ENCODE measurements at places on chromosomes 2 and 18.

- no peak for DNase-seq
These were observed 24.4 kb downstream of the CXCR4 start for GRCh38 chr2:136093583-136093982.

GRCh38 chr2:168884975-168885374 lies 5.3 kb downstream of the SPC25 start:
- DNase-seq = no peak

- no peak for DNase-seq
These were observed 1.4 kb upstream of the MBP start for GRCh38 chr18:77133835-77134496.

DNA sequence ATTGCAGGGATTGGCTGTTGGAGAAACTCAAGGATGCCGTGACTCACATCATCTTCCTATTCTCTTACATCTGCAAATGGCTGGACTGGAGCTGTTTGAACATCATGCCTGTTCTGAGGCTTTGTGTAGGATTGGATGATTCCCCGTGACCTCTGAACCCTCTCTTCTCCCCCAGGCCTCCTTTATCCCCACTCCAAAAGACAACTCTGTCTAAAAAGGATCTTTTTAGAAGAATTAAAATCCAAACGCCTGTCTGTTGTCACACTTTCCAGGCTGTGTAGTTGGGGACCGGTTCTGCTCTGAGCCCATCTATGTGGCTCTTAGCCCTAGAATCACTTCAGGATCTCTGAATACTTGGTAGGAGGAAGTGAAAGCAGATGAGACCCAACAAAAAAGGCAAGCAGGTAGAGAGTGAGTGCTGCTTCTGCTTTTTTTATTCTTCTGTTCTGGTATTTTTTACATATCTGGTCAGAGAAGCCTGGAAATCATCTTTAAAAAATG lies 565 bp downstream of the SP140 start:
- no peak for DNase-seq

DNA sequence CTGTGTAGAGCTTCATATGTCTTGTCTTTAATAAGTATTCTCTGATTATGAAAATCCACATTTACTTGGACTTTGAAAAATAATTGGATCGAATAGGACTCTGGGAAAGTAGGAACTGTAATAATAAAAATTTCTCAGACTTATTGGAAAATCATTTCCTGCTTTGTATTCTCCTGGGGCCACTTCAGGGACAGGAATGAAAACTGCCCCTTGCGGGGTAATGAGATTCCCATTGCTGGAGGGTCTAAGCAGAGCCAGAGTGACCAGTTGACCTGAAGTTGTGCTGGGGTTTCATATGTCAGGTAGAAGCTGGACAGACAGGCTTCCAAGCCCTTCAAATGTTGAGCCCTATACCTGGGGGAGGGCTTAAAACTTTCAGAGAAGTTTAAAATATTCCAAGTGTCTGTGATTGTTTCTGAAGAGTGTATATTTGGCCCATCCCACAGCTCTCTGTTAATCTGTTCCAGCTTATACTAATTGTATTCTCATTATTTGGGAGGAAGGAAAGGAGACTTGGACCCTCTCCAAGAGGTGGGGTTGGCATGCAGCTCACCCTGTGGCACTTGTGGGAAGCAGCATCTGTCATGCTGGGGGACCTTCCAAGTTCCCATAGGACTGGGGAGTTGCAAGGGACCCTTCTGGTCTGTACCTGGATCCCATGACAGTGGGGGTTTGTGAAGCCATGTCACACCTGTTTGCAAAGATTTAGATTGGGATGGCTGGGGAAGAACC lies 268.7 kb upstream of the ATP5MC3 start:
- DNase-seq = no peak

DNA sequence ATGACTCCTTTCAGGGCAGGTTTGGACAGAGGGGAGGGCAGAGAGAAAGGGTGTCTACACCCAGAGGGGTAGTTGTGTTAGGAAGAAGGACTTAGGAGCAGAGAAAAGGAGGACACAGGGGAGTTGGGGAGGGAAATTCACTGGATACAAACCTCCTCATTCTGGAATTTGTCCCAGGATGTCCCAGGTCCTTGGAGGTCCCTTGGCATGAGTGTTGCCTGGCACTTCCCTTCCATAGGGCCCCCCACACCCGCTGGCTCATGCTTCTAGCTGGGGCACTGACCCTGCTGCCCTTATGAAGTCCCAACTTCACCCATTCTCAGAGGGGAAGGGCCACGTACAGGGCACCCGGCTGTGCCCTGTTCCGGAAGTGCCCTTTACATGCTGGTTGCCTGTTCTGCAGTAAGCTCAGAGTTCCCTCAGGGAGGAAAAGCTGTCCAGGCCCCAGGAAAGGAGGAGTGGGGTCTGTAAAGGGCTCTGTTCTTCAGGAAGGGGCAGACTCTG lies 93.6 kb upstream of the SMAD2 start:
- no peak for DNase-seq

DNA sequence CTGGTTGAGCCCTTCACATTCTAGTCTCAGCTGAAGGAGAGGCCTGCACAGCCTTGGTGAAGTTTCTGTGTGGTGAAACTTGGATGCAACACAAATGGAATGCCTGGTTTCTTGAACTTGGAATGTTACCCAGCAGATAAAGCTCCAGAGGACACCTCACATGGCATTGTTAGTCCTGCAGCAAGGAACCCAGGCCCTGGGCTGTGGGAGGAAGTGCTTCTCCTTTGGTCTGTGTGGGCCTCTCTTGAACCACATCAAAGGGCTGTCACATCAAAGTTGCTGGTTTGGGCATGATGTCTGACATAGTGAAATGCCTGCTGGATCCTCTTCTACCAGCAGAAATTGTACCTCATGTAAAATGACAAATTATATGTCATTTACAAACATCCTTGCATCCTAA lies 198.5 kb downstream of the FHOD3 start:
- no peak for DNase-seq

DNA sequence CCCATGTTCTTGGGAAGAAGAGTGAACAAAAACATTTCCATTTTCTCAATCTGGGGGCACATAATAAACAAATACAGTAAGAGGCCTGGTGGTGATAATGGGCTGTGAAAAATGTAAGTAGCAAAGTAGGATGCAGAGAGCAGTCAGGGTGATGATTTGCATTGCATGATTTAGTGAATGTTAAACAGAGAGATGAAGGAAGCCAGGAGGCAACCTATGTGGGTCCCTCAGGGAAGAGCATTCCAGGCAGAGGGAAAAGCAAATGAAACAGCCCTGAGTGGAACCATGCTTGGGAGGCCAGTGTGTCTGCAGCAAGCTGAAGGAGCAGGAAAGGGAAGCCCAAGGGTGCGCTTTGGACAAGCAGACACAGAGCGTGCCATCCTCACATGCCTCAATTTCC lies 5.4 kb downstream of the VIT start:
- no peak for DNase-seq

DNA sequence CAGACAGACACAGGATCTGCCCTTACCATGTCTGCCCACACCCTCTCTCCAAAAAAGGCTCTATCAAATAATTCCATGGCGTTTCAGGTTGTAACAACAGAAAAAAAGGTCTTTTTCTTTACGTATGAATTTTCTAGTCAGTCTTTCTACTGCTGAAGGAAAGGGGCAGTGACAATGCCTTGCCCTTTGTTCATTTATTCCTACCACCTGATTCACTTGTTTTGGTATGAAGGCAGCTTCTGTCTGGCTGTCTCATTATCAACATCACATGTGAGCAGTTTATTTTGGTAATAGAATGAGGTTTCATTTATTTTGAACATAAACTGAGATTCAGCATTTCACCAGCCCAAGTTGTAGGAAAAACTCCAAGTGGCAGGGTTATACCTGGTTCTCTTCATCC lies 94.3 kb upstream of the KLF7 start:
- no peak for DNase-seq

DNA sequence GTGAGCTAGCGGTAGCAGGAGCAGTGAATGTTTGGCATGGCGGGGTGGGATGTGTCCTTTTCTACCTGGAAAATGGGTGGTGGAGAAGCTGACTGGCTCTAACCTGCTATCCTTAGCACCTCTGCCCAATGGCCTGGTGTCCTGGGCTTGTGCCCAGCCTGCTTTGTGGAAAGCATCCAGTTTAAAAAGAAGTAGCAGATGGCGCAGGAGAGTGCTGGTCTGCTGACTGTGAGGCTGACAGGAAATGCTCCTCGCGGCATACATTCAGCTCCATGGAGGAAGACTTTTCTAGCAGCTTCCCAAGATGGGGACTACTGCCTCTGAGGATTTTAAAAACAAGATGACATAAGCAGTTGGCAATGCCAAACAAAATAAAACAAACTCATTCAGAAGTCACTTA lies 56.2 kb upstream of the LYPD6B start:
- DNase-seq = no peak

DNA sequence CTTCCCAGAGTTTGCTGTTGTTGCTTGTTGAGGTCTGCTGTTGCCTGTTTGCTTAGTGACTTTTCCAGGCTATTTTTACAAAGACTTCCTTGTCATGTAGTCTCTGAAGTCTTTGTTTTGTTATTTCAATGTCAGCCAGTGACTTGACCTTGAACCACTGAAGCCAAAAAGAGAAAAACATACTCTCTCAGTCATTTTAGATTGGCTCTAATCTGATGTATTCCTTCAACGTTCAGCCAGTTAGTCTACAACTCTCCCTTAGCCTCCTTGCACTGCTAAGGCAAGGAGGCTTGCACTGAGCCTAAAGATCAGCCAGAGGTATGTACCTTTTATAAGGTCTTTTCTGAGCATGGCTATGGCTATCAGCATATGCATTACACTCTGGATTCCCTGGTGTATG lies 27.9 kb downstream of the KIAA1328 start:
- DNase-seq = no peak

GRCh38 chr2:179235463-179236108 lies 29.0 kb downstream of the SESTD1 start:
- no peak for DNase-seq

- no peak for DNase-seq
These were observed 85.4 kb downstream of the STPG4 start for GRCh38 chr2:47069628-47070154.

DNA sequence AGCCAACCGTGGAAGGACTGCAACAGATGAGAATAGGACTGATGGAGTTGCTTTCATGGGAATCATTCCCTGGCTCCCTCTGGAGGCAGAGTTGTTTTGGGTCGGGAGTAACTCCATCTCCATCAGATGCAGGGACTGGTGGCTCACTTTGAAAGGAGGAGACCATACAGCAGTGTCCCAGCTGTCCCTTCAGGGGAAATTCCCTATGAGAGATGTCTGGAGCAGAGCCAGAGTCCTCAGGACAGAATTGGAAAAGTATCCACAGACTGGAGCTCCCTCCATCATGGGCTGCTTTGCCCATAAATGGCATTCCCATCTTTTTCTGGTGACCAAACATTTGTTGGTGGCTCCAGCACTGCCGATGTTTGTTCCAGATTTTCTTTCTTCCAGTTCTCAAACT lies 144.3 kb downstream of the NCK2 start:
- no peak for DNase-seq

DNA sequence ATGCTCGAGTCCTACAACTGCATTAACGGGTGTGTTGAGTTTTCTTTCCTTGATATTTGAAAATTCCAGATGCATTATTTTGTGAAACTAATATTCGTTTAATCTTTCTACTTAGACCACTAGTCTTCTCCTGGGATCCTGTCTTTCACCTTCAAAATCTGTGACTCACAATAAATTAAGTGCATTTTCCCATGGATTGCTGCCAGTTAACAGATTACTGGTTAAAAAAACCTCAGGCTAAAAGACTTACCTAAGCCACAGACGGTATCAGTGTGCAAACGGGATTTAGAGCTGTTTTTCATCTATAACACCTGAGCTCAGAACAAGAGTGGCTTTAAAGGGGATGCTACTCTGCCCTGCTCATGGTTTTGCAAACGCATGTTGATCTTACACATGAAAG lies 10.2 kb downstream of the FECH start:
- no peak for DNase-seq

- DNase-seq = no peak
These were observed 39.8 kb upstream of the PARD3B start for GRCh38 chr2:204505488-204505887.

- DNase-seq = no peak
These were observed 101.7 kb upstream of the ZNF521 start for GRCh38 chr18:25453556-25454269.

- DNase-seq = no peak
These were observed 6.6 kb upstream of the CAB39 start for GRCh38 chr2:230706053-230706521.

- DNase-seq = no peak
These were observed 5.4 kb upstream of the RNF181 start for GRCh38 chr2:85589982-85590791.

GRCh38 chr2:54298514-54298913 lies 42.5 kb upstream of the TSPYL6 start:
- DNase-seq = no peak

DNA sequence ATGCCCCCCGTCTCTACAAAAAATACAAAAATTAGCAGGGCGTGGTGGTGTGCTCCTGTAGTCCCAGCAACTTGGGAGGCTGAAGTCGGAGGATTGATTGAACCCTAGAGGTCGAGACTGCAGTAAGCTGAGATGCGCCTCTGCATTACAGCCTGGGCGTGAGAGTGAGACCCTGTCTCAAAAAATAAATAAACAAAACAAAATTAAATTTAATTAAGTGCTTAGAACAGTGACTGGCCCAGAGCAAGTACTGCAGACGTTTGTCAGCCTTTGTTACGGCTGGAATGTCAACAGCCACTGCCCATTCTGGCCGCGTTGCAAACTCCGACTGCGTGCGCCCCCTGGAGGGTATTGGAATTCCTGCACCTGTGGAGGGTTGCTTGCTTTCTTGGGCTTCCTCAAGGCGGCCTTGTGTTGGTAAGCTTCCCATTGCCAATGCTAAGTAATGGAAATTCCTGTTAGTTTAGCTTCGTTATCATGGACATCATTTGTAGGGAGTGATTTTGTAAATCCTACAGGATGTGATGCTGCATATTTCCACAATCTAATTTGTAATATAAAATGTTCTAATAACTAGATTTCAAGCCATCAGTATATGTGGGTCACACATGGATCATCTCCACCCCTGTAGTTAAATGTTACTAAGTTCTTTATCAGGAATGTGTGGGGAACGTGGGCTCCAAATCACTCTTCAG lies 15.9 kb upstream of the ATP6V1B1 start:
- peak; percentile 51 for DNase-seq

DNA sequence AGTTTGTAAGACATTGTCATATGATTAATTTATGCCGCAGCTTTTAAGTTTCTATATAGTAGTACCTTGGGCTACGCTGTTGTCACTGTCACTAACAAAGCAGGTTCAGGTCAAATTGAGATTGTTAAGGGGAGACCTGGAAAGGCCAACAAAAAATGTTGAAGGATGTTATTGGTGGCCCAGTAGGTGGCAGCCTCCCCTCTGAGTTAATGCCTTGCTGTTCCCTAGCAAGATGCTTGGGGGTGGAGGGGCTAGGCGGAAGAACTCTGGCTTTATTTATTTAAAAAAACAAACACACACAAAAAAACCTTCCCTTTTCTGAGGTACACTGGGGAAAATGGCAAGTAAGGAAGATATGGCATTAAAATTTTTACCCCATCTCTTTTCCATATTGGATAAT lies 128.3 kb upstream of the ATP5MC3 start:
- peak; percentile 45 for DNase-seq

GRCh38 chr2:70344195-70344594 lies 42.3 kb upstream of the FAM136A start:
- no peak for DNase-seq

DNA sequence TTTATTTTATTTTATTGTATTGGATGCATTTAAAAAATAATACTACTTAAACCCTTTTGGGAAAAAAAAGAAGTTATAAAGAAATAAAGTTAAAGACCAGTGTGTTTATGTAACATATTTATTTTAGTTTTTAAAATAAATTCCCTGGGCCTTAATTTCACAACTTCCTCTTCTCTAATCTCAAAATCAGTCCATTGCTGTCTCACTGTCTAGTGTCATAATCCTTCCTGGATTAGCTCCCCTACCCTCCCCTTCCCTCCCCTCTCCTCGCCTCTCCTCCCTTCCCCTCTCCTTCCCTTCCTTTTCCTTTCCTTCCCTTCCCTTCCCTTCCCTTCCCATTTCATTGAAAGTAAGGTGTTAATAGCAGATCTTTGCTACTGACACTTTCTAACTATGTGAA lies 40.3 kb upstream of the ZEB2 start:
- DNase-seq = no peak

Data from NCI-H1436 (cell line).